ENCODE measurements at places on chromosomes 16 and 17. TPM values are rescaled to one million over a fixed set of nuclear protein-coding genes. Genes with fewer than 3 reads are reported as not detected.

The CPPED1 gene
- 19.5 TPM for total RNA-seq

GRCh38 chr17:48641541-48642058 is 15.4 kb upstream of the HOXB9 start:
- no peak for DNase-seq

The TSNAXIP1 gene
- 2.2 TPM for total RNA-seq

DNA sequence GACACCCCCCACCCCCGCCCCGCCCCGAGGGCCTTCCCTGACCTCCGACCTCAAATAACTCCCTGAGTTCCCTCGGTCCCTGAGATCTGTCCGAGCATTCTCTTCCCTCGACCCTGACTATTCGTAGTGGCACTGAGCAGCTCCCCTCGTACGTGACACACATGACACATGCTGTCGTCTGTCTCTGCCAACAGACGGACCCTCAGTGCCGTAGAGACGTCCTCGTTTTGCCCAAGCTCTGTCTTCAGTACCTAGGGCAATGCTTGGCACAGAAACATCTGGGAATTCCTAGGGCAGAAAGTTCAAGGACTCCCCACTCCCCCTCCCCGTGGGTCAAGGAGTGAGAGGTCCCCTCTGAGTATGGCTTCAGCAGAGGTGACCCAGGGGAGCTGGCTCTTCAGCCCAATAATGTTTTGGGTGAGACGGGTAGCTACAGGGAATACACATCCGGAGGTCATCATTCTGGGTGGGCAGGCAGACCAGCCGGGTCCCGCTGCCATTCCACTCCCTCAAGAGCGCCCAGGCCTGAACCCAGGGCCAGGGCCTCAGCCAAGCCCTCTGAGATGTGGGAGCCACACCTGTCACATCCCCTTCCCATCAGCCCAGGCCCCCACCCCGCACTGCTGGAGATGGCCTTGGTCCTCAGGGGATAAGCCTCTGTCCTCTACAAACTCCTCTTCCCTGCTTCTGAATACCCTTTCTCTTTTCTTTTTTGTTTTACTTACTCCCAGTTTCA is 671 bp upstream of the FADS6 start:
- no peak for DNase-seq

DNA sequence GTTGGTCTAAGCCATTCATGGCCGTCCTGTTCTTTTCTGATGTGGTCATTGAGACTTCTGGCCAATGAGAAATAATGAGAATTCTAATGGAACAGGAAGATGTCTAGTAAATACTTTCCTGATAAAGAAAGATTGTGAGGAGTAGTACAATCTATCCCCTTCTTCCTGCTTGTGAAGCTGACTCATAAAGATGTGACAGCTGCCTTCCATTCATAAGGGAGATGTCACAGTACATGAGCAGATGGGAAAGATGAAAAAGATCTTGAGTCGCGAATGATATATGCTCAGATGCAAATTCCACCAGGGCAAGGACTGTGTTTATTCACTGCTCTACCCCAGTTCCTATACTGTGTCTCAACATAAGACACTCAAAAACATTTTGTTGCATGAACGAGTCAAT is 111.7 kb upstream of the FOXF1 start:
- no peak for DNase-seq

DNA sequence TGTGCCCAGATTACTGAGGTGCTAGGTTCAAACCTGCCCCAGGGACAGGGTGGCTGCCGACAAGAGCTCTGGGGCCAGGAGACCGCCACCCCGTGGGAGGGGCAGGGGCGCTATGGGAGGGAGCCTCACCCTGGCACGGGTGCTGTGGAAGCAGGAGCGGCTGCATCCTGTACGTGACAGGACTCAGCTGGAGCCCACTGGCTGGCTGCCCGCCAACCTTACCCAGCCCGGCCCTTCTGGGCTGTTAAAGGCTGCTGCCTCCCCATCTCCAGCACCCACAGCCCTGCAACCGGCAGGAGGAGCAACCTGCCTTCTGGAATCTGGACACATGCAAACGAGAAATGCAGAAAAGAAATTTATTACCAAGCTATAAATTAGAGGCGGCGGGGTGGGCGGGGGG is 11.2 kb downstream of the PAM16 start:
- no peak for DNase-seq

DNA sequence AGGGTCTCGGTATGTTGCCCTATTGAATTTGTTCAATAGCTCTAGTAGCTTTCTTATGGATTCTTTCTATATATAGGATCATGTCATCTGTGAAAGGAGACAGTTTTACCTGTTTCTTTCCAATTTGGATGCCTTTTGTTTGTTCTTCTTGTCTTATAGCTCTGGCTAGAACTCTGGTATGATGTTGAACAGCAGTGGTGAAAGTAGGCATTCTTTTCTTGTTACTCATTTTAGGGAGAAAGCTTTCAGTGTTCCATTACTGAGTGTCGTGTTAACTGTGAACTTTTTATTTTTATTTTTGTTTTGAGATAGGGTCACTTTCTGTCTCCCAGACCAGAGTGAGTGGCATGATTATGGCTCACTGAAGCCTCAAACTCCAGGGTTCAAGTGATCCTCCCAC is 21.2 kb downstream of the EFCAB5 start:
- no peak for DNase-seq

The TTYH2 gene
- total RNA-seq, result 9.9 TPM

- DNase-seq, result no peak
Observed at GRCh38 chr16:72474501-72475123, 302.7 kb upstream of the PMFBP1 start.

- no peak for DNase-seq
Observed at GRCh38 chr16:21235199-21235585, 1.7 kb downstream of the ANKS4B start.

DNA sequence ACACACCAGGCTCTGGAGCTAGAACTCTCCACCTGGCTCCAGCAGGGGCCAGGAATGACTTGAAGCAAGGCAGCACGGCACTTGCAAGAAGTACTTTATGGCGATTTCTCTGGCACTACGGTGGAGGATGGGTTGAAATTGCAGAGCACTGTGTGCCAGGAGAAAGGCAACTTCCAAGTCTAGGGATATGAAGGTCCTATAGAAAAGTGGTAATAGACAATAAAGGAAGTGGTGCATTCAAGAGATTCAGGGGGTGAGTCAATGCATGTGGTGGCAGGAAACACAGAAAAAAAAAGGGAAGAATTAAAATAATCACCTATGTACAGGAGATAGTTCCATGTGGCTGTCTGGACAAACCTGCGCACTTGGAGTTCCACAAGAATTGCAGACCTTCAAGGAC is 240.3 kb upstream of the DYNLRB2 start:
- DNase-seq, result no peak

DNA sequence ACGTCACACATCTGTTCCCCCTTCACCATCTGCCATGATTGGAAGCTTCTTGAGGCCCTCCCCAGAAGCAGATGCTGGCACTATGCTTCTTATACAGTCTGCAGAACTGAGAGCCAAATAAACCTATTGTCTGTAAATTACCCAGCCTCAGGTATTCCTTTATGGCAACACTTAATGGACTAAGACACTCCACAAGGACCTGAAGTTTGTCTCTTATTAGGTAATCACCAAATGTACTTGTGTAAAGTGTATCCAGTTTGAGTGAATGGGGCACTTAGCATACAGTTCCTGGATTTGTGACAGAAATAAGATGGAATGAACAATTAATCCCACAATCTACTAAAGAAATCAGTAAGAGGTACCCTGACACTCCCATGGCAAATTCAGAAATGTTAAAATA is 105.3 kb downstream of the SLC39A11 start:
- no peak for DNase-seq

DNA sequence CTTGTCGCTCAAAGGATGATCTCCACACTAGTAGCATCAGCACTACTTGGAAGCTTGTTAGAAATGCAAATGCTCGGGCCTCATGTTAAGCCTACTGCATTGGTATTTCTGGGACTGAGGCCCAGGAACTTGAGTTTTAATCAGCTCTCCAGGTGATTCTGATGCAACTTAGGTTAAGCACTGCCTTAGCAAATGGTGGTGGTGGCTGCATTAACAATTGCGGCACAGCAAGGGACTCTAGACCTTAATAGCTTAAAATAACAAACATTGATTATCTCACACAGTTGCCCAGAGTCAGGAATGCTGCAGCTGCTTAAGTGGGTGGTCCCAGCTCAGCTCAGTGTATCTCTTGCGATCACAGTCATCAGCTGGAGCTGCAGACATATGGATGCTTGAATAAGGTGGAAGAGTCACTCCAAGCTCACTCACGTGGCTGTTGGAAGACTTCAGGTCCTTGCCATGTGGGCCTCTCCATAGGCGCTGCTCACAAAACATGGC is 25.8 kb downstream of the HS3ST3A1 start:
- DNase-seq, result no peak

DNA sequence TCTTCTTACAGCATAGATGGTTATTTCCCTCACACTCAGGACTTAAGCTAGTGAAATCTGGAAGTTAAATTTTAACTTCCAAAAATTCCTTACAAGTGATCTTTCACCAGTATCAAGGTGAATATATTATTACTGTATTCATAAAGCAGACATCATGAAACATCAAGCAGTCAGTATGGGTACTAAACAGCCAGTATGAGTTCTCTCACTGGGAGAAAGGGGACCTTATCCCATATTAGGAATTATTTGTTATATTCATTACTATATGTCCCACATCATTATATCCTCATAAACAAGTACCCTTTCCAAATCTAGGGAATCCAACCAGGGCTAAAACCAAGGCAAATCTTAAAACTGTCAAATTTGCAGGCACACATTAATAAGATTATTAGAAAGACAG is 15.3 kb downstream of the NUFIP2 start:
- no peak for DNase-seq

DNA sequence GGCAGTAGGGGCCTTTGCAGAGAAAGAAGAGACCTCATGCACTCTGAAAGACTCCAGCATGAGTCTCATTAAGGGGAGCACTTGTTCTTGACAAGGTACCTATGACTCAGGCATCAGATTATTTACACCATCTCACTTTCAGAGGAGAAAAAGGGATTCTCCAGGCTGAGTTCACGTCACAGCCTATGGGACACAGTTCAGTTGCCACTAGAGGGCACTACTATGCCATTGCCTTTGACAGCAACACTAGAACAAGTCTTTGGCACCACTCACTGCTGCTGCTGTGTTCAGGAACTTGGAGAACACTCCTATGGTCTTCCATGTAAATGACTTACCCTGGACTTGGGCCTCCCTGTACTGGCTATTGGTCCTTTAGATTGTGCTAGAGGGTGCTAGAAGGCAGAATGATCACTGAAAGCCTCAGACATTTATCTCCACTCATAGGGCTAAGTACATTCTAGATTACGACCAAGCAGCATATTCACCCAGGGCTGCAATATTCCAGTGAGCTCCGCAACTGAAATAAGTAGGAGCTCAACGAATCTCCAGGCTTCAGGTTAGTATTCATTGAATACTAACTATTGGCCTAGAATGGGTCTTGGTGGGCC is 225.1 kb upstream of the CA10 start:
- DNase-seq, result no peak

DNA sequence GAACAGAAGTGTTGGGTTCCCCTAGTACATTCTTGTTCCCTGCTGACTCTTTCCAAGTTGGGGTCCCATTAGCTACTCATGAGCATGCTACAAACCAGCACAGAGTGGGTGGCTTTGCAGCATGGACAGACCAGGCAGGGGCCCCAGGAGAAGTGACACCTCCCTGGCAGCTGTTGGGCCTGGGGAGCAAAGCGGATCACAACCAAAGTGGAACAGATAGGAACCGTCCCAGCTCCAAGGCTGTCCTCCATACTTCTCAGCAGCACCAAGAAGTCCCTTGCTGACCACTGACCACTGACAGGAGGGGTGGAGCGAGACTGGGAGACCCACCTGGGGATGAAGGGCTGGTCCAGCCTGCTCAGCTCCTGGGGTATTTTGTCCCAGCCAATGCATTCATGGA is 12.4 kb upstream of the GFAP start:
- DNase-seq, result no peak

- no peak for DNase-seq
Observed at GRCh38 chr17:36877771-36878170, 59.5 kb upstream of the LHX1 start.

The DHRS7C gene
- not detected for total RNA-seq

The CCDC154 gene
- 0.58 TPM for total RNA-seq

The GJC1 gene
- total RNA-seq, result 35.8 TPM

The GAST gene
- not detected for total RNA-seq

The HOXB1 gene
- not detected for total RNA-seq

- no peak for DNase-seq
Observed at GRCh38 chr17:62965174-62965685, 805 bp upstream of the TANC2 start.

DNA sequence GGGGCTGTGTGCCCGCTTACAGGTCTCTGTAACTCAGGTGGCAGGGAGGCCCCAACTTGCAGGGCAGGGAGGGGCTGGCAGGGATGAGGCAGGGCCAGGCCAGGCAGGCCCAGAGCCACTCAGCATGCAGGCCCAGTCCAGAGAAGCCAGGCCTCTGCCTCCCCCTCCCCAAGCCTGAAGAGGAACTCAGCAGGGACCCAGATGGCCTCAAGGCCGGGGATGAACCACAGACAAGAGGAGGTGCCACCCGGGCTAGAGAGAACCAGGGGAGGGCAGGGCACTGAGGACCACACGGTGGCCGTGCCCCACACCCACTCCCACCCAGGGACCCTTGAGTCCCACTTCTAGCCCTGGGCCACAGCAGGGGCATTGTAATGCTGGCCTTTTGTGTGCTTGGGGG is 29.8 kb upstream of the EIF1 start:
- no peak for DNase-seq

DNA sequence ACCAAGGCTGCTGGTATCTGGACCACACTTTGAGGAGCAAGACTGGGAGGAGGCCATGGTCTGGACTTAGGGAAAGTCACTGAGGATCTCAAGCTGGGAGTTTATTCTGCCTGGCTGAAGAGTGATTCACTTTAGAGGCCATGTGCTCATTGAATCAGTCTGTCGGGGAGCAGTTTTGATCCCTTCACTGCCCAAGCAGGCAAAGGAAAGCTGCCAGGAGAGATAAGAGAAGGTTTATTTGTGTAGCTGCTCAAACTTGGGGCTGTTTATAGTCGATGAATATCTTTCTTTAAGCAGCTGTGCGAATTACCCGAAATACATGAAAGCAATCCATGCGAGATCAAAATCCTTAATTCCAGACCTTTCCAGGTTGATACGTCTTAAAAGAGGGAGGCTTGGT is 544.4 kb upstream of the EEF2KMT start:
- no peak for DNase-seq

DNA sequence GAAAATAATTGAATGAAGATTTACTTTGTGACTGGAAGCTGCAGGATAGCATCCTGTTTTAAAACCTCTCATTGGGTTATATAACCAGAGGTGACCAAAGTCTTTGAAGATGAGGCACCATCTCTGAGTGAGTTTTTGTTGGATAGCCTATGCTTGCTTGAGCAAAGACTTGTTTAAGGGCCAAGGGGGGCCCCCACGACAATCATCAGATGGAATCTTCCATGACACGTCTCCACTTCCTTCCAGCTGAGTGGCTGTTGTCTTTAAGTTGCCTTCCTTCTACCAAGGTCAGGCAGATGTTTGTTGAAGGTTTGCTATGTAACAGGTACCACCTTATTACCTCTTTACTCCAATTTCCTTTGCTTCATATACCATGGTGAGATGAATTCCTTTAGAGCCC is 188.8 kb downstream of the PRKCA start:
- no peak for DNase-seq
